Sigmoid colon (tissue), 7 donors: ENCODE measurements at places on chromosomes 2 and 18.

DNA sequence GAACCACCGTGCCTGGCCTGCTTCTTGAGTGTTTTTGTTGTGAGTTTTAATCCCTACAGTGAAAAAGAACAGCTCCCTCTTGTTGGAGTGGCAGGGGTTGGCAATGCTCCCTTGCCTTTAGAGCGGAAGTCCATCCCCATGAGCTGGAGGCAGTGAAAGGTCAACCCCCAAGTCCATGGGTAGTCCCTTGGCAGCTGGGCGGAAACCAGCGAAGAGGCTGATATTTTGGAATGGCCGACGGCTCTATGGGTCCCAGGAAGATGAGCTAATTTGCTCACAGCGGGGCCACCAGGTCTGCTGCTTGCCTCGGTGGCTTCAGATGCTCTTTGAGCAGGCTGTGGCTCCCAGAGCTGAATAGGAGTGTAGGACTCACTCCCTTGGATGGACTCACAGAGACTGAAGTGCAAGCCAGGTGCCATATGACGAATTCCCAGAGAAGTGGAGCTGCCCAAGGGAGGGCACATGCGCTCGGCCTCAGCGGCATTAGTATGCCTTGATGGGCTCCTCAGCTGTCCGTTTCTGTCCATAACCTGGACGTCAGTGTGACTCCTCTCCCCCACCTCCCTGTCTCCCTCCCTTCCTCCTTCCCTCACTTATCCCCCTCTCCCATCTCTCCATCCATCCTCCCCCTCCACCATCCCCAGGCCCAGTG is 25.4 kb upstream of the RHOB start:
- no peak for DNase-seq

DNA sequence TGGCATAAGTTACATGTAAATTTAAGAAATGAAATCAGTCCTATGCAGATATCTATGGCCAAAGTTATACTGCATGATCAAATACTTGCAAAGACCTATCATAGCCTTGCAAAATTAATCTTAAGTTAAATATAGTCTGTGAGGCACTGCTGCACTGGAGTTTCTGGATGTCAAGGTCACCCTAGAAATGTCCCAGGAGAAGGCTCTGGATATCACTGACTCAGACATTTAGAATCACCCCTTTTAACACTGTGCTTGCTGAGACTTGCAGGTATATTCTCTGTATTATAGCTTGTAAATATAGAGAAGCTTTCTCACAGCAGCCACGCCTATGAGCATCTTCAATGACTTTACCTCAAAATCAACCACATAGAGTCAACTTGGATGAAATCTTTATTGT is 51.5 kb downstream of the ETAA1 start:
- no peak for DNase-seq

GRCh38 chr2:172256886-172257285 is 154.2 kb upstream of the DLX2 start:
- DNase-seq, result no peak

DNA sequence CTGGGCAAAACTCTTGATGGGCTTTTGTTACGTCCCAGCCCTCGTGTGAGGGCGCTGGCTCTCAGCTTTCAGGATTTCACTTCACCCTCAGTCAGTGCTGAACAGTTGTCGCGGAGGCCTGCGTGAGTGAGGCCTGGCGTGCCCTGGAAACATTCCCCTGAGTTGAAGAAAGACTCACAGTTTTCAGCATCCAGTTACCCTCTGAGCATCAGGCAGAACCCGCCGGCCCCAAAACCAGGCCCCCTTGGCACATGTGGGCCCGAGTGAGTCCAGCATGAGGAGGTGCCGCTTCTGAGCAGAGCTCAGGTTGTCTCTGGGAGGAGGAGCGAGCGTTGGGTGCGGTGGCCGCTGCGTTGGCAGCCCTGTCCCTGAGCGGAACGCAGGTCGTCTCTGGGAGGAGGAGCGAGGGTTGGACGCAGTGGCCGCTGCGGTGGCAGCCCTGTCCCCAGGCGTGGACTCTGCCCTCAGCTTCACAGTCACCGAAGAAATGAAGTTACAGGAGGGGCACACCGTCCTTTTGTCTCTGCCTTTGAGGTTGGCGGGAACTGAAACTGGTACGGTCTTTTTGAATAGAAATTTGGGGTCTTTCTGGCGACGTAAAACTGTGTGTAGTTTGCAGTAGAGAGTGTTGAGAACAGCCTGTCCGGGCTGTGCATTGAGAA is at the start of gene NEU4:
TSS of gene NEU4 (plus strand) at position 473 of the 662 bp plus-strand sequence. CDS start 5,292 bp downstream, outside the sequence.
- DNase-seq, result no peak

- DNase-seq, result no peak
These were observed 122.9 kb upstream of the ST6GAL2 start for GRCh38 chr2:107008843-107009242.

DNA sequence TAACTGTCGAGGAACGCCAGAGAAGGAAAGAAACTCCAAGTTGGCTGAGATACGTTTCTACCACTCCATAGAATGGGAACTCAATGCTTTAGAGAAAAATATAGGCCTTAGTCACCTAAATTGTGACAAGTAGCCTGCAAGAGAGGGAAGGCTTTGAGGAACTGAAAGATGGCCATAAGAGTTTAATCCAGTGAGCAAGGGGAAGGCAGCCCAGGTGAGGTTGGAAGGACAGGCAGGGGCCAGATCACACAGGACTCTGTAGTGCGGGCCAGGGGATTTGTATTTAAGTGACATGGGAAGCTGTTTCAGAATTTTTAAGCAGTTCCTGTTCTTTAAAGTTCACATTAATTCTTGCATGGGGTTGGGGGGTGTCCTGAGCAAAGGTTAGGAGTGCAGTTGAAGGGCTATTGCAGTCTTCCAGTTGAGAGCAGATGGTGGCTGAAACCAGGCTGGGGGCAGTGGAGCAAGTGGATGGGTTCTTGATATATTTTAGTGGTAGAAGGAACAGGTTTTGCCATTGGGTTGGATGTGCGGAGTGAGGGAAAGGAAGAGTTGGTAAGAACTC is 138.9 kb upstream of the PELI1 start:
- DNase-seq, result no peak

DNA sequence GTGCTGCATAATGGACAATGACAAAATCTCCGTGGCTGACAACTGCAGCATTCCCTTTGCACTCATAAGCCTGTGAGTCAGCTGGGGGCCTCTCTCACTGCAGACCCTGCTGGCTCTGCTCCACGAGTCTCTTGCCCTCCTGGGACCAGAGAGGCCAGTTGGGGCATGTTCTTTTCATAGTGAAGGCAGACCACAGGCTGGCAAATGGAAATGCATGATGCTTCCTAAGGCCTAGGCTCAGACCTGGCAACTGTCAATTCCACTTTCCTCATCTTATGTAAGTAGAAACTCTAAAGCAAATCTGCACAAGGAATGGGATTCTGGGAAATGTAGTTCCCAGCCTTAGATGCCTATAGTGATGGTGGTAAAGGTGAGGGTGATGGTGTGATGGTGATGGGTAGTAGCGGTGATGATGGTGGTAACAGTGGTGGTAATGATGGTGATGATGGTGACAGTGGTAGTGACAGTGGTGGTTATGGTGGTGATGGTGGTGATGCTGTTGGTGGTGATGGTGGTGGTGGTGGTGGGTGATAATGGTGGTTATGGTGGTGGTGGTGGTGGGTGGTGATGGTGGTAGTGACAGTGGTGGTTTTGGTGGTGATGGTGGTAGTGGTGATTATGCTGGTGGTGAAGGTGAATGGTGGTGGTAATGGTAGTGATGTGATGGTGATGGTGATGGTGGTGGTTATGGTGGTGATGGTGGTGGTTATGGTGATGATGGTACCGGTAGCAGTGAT is 185.8 kb upstream of the ARL4C start:
- DNase-seq, result no peak

- peak; percentile 96 for DNase-seq
These were observed 7.6 kb upstream of the LPIN1 start for GRCh38 chr2:11738589-11739436.

DNA sequence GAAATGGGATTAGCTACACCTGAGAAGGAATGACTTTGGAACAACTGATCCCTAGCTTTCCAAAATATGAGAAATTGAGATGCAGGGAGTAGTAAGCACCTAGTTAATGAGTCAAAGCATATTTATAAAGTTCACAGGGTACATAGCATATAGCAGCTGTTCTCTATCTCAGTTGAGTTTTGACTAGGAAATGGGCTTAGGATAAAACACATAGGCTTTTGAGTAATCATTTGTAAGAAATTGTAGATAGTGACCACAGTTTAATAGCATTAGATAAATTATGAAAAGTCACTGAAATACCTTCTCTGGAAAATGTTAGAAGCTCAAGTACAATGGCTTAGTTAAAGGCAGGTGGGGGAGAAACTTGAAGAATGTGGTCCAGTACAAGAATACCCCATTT is 444.7 kb upstream of the TNP1 start:
- no peak for DNase-seq

DNA sequence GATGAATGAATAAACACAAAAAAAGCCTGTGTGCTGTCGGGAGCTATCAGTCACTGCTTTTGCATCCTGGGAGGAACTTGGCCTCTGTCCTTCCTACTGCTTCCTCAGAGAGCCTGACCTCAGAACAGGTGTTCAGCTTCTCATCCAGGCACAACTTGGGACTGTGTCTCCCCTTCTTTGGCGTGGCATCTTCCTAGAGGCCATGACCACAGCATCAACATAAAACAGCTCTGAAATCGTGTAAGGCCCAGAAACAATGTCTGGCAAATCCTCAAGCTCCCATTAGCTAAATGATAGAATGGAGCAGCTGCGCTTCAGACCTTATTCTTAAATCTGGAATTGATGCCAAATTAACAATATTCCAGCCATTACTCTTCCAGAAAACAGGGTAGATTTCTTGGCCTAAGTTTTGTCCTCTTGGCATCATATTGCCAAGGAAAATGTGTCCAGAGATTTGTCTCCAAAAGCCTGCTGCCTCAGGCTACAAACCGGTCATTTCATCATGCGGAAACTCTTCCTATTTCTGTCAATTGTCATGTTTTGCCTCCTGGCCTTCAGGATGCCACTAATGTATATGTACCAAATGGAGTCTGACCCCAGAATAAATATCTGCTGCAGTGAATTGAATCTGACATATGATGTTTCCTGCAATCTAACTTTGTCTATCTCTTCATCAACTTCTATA is 53.2 kb upstream of the RAB27B start:
- no peak for DNase-seq

DNA sequence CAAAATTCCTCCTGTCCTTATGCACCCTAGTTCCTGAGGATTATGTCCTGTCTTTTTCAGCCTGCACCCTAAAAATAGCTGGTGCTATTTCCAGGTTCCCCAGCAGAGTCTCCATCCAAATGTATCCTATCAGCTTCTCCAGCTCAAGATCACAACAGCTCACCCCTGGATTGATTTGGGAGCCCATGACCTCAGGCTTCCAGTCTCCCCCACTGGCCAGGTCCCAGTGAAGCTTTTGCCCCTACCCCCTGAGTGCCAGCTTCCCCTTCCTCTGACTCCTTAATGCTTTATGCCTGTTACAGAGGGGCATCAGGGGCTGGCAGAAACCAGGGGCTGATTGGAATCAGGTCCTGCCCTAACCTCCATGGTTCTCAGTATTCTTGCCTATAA is 76.9 kb upstream of the DAPL1 start:
- no peak for DNase-seq

DNA sequence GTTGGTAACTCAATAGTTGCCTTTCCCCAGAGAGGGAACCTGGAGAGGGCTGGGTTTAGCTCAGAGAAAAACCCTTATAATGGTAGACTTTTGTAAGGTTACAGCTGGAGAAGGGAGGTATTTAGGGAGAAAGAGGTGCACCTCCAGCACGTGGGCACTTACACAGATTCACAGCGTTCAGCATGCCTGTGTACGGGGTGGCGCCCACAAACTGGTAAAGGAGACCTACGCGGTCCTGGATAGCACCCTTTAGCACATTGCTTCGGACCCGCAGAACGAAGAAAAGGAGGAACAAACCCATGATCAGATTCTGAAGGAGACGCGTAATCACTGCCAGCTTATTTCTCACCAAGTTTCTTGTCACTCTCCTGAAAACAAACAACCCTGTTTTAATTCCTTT is 14.9 kb downstream of the ABCG5 start:
- DNase-seq, result no peak

DNA sequence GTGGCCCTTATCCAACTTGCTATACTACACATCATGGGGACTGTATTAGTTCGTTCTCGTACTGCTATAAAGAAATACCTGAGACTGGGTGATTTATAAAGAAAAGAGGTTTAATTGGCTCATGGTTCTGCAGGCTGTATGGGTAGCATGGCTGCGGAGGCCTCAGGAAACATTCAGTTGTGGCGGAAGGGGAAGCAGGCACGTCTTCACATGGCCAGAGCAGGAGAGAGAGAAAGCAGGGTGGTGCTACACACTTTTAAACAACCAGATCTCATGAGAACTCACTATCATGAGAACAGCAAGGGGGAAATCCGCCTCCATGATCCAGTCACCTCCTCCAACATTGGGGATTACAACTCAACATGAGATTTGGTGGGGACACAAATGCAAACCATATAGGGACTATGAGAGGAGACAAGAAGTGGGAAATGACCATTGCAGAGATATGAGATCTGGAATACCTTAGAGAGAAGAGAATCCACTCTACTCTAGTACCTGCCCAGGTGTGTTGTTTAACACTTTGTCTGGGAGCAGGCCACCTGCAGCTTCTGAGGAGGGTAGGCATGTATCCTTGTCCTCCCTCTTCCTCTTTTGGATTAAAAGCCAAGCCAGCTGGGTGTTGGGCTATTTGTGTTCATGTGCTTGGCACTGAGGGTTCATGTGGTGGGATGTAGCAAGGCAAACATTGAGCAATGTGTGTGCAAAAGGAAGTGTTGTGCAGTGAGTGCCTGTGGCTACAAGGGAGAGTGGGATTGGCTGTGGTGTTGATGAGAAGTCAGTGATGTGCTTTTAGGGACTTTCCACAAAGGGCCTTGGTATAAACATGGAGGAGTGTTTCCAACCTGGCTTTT is 22.8 kb downstream of the TTLL4 start:
- peak; percentile 73 for DNase-seq

DNA sequence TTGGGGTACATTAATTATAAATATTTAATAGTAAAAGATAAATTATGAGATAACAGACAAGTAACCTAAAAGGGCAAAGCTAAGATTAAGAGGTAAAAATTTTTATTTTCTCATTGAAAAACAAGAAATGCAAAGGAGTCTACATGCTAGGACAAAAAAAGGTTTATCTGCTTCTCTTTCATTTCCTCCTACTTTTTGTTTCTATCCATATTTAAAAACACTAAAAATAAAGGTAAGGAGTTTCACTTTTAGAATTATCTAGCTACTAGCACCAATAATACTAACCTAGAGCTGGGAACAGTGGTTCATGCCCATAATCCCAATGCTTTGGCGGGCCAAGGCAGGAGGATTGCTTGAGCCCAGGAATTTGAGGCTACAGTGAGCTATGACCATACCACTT is 1551.7 kb upstream of the SLC39A10 start:
- no peak for DNase-seq

- DNase-seq, result peak; percentile 73
These were observed 640 bp downstream of the SPTBN1 start for GRCh38 chr2:54456612-54457322.
